MV-4-11 (cell line): ENCODE measurements at places on chromosomes 5 and 9.

DNA sequence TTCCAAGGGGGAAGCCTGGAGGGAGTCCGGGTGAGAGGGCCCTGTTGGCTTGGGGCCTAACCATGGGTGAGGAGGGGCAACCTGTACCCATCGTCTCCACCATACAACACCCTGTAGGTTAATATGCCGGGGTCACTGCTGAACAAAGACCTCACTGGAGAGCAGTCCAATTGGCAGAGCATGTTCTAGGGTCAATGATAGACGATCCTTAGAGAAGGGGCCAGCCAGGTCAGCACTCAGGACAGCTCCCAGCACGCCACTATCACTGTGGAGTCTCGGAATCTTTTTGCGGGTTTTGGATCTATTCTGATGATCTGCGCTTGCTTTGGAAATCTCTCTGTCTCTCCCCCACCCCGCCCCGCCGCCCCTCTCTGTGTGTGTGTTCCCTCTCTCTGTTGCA lies 218.4 kb upstream of the MVB12B start:
- DNase-seq = no peak

- no peak for DNase-seq
These were observed 2.1 kb downstream of the RNF145 start for GRCh38 chr5:159207222-159207685.

- DNase-seq = no peak
These were observed 715 bp downstream of the RC3H2 start for GRCh38 chr9:122904466-122904822.

DNA sequence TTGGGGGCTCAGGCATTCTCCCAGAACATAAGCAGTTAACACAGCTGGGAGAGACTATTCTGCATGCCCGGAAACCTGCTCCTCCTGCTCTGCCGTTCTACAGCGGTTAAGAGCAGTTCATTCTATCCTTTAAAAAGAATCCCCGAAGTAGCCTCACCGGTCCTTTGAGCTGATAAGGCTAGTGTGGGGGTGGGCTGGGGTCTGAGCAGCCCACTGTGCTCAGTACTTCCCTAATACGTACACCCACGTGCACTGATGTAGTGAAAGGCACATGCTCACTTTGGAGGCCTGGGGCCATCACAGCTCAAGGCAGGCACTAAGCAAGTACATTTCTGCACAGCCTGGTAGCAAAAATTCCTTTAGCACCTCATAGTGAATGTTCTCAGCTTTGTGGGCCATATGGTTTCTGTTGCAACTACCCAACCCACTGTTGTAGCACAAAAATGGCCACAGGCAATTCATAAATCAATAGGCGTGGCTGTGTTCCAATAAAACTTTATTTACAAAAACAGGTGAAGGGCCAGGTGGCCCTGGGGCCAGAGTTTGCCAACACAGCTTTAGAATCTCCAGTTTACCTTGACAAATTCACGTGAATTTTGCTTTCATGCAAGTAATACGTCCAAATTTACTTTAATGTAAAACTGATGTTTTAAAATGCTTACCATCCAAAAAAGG lies 136.4 kb downstream of the ZNF354C start:
- no peak for DNase-seq

GRCh38 chr9:115413304-115413703 lies 295.3 kb upstream of the TNC start:
- no peak for DNase-seq

GRCh38 chr9:134626571-134627416 lies 14.8 kb upstream of the COL5A1 start:
- DNase-seq = peak; percentile 26

- no peak for DNase-seq
These were observed 1.7 kb downstream of the ASB6 start for GRCh38 chr9:129640086-129640870.

DNA sequence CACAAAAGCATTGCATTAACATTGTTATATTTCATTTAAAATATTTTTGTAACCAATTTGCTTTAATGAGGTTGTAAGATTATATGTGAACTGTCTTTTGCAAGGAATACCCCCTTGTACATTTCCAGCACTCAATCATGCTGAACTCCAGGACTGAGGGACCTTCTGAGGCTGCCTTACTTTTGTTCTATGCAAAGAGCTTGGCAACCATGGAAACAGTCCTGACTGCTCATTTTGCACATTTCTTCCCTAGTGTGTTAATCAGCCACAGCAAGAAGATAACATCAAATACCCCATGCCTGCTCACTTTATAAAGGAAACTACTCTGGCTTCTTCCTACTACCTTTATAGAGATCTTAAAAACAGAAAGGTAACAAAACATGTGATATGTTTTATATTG lies 355.6 kb upstream of the IZUMO3 start:
- no peak for DNase-seq

DNA sequence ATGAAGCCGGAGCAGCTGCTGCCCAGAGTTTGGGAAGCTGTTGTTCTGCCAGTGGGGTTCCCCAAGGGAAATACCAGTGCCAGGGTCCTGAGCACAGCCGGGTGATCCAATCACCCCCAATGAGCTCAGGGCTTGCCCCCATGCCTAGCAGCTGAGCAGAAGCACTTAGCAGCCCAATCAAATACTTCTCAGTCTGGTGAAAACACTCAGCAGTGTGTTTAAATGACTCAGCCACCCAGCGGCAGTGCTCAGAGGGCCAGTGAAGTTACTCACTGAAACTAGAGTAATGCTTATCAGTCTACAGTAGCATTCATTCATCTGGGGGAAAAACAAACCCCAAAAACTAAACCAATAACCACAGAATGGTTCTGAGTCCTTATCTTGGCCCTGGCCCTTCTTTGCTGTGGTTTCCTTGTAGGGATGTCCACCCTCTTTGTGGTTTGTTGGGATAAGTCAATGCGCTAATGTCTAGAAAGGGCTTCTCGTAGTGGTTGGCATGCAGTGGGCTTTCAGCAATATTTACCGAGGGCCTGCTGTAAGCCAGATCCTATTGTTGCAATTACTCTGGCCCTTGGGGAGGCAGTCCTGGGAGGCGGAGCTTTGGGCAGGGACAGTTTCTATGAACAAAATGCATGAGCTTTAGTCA lies 43.1 kb downstream of the LHX2 start:
- DNase-seq = peak; percentile 95

GRCh38 chr5:95859661-95860060 lies 37.1 kb upstream of the GLRX start:
- no peak for DNase-seq

- DNase-seq = no peak
These were observed 4.4 kb downstream of the SVEP1 start for GRCh38 chr9:110575169-110575568.

DNA sequence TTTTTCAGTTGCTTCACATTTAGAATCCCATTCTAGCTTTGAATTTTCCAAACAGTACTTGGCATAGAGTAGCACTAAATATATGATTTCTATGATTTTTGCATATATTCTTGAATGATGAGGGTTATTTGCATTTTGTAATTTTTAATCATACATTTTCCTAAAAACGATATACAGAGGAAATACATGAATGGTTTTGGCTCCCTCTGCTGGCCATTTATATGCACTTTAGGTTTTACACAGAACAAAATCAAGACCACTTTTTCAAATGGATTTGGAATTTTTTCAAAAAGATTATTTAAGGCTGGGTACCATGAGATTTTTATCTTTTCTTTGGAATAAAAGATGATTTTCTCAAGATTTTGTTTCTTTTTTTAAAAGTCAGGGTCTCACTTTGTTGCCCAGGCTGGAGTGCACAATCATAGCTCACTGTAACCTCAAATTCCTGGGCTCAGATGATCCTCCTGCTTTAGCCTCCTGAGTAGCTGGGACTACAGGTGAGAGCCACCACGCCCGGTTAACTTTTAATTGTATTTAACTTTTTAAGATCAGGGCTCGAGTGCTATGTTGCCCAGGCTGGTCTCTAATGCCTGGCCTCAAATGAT lies 16.7 kb upstream of the COMMD10 start:
- DNase-seq = peak; percentile 33

- no peak for DNase-seq
These were observed 8.7 kb upstream of the INSYN2B start for GRCh38 chr5:169988947-169989346.

- DNase-seq = no peak
These were observed 523 bp downstream of the MAML1 start for GRCh38 chr5:179732918-179733771.

DNA sequence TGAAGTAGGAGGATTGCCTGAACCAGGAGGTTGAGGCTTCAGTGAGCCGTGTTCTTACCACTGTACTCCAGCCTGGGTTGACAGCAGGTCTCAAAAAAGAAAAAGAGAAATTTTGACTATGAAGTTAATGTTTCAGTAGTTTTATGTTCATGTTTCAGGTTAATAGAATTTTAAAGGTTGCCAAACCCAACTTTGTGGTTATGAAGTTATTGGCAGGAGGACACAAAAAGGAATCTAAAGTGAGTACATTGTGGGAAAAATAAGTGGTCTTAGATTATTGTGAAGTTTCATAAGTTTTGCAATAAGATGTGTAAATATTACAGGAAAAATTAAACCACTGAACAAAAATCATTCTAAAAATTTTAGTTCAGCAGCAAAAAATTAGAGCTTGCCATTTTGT lies 78.6 kb downstream of the GOLM1 start:
- no peak for DNase-seq

GRCh38 chr9:132461281-132461896 lies 51.4 kb downstream of the CFAP77 start:
- DNase-seq = no peak

- DNase-seq = no peak
These were observed 78.2 kb downstream of the C9orf50 start for GRCh38 chr9:129542741-129543140.

DNA sequence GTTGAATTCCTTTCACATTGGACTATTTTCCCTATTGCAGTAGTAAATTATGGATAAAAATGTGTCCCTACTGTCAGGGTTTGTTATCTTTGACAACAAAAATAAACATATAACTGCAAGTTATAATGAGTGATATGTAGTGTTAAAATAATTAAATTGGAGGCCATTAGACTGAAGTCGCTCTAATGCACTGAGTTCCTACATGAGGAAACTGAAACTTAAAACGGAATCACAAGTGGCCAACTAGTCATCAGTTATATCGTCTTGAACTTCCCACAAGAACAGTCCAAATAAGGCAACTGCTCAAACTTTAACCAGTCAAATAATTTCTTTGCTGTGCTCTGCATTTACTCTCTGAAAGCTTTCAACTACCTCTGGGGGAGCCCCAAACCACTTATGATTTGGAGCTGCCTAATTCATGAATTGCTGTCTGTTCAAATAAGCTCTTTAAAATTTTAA lies 2.1 kb upstream of the IFT74 start:
- DNase-seq = peak; percentile 89

- DNase-seq = no peak
These were observed 556.6 kb downstream of the TLE1 start for GRCh38 chr9:81132796-81133195.

DNA sequence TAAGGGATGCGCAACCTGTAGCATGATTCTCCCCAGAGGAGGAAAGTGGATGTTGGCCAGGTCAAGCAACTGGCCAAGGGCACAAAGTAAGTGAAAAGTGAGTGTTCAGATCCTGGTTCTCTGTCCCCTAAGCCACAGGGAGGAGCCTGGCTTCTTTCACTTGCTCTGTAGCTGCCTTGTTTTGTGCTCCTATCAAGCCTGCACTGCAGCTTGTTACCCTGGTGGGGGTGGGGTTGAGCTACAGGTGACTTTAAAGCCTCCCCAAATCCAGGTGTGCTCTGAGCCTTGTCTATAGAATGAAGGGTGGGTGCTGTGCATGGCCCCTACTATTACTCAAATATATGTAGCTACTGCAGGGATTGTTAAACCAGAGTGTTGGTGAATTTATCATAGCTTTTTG lies 32.9 kb downstream of the RALGPS1 start:
- no peak for DNase-seq

DNA sequence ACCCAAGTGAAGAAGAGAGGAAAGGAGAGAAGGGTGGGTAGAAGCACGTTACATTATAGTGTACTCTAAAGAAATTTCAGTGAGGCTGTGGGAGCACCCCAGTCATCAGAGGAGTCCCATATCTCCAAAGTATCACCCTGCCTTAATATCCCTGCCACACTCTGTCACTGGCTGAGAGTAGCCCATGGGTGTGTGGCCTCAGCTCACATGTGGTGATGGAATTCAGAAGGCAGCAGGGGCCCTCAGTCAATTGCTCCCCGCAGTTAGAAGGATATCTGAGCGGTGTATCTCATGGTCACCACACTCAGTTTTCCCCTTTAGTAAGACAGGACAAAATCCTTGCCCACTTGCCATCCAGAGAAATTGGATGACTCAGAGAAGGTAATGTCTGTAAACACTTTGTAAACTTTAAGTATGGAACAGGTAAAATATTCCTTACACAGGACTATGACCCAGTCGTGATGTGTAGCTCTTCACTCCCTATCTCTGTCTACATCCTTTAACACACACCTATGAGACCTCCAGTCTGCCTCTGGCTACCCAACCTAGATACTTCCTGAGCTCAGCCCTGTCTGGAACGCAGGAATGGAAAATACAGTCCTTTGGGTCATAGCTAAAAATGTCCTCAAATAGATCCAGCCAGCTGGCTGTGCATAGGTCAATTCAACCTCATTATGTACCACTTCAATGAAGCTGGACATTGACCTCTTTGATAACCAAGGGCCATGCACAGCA lies 24.3 kb upstream of the PLIN2 start:
- no peak for DNase-seq

- peak; percentile 31 for DNase-seq
These were observed 79.5 kb downstream of the PRRT1B start for GRCh38 chr9:131624636-131625507.

DNA sequence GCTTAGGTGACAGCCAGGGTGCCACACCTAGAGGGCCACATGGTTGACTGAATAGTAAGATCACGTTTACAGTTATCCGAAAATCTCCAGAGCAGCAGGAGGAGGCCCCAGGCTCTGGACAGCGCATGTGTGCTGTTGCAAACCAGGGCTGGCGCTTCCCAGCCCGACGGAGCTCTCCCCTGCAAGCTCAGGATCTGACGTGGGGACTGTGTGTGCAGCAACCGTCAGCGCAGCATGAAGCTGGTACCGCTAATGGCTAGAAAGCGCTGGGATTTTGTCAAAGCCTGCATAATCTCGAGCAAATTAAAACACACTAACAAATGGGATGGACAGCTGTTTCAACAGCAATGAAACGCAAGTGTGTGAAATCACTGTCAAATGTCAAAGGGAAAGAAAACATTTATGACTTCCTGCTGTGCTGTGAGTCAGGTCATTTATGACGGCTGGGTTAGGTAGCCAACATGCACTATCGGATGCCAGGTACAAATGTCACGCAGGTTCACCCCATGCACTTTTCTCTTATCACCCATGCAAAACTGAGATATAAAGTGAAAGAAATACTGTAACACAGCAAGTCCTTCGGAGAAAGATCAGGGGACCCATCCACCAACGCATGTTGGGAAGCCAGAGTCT lies 7.5 kb downstream of the SURF4 start:
- DNase-seq = no peak

GRCh38 chr9:108496846-108497245 lies 358.9 kb downstream of the ACTL7B start:
- DNase-seq = no peak

DNA sequence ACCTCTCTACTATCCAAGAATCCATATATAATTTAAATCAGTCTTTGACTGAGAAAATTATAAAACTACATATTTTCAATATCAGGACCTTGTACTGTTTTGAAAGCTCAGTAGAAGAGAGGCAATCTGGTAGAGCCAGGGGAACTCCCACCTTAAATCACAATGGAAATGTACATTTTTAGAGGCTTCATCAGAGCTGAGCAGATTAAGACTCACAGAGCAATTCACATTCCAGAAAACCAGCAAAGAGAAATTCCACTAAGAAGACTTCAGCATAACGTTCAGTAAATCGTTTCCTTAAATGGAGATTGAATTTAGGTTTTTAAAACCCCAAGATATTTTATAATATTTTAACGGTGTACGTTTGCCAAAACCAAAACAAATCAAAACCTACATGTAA lies 227.8 kb upstream of the TRPM3 start:
- no peak for DNase-seq

GRCh38 chr5:38078161-38078560 lies 180.2 kb upstream of the EGFLAM start:
- DNase-seq = no peak
